ENCODE measurements at places on chromosomes 11 and 22. TPM values are rescaled to one million over a fixed set of nuclear protein-coding genes. Genes with fewer than 3 reads are reported as not detected.

Gene IL18
- total RNA-seq, result 0.59 TPM

Gene PNPLA3
- 10.7 TPM for total RNA-seq

Gene OR2AT4
- not detected for total RNA-seq

Gene IZUMO1R
- total RNA-seq, result not detected

Gene B3GAT1
- not detected for total RNA-seq

Gene CADM1
- 2.2 TPM for total RNA-seq

Gene BDNF
- 8.4 TPM for total RNA-seq

Gene MAJIN
- total RNA-seq, result not detected

Gene EI24
- 114 TPM for total RNA-seq

Gene SCARF2
- total RNA-seq, result 31.7 TPM

Gene NTM
- total RNA-seq, result 4.9 TPM

Gene TENM4
- 5.5 TPM for total RNA-seq

Gene SAA2
- total RNA-seq, result not detected

Gene KMT2A
- 10.1 TPM for total RNA-seq

Gene PIH1D2
- total RNA-seq, result 1.8 TPM

Gene NECTIN1
- total RNA-seq, result 4.0 TPM

Gene TRIM34
- 2.4 TPM for total RNA-seq

Gene MOGAT2
- total RNA-seq, result not detected

Gene TRIM6
- total RNA-seq, result 3.7 TPM

Gene PLAAT4
- total RNA-seq, result 5.0 TPM

Gene SRSF8
- total RNA-seq, result 13.7 TPM

Gene MUC5AC
- not detected for total RNA-seq

Gene LRRC4C
- total RNA-seq, result not detected

Gene LSP1
- total RNA-seq, result 2.0 TPM

Gene VSIG10L2
- total RNA-seq, result not detected

Gene C11orf86
- total RNA-seq, result not detected

Gene KRTAP5-8
- total RNA-seq, result not detected

Gene SYCE3
- total RNA-seq, result not detected

Gene GRAP2
- not detected for total RNA-seq

Gene OR52R1
- total RNA-seq, result not detected

Gene BRSK2
- not detected for total RNA-seq

Gene P2RX6
- total RNA-seq, result 0.34 TPM

Gene RAB39A
- not detected for total RNA-seq

Gene SLC43A1
- total RNA-seq, result 18.8 TPM

Gene MFRP
- total RNA-seq, result not detected

Gene SMTNL1
- total RNA-seq, result not detected

Gene MUC15
- 0.17 TPM for total RNA-seq

Gene TMEM191C
- 0.50 TPM for total RNA-seq

Gene IRAG1
- total RNA-seq, result 0.59 TPM

Gene EIF1AD
- total RNA-seq, result 35.5 TPM

Gene OR10D3
- total RNA-seq, result not detected

Gene PDE3B
- 2.8 TPM for total RNA-seq

Gene C11orf42
- not detected for total RNA-seq

Gene C22orf31
- total RNA-seq, result not detected

Gene RNH1
- 273 TPM for total RNA-seq

Gene RAB36
- total RNA-seq, result 3.1 TPM

Gene C11orf87
- total RNA-seq, result not detected

Gene MMP26
- not detected for total RNA-seq

Gene CSF2RB
- total RNA-seq, result not detected

Gene SCN3B
- total RNA-seq, result not detected

Gene APOL2
- 11.9 TPM for total RNA-seq

Gene LMO2
- total RNA-seq, result 0.30 TPM

Gene SLC22A12
- total RNA-seq, result not detected

Gene METTL15
- 13.4 TPM for total RNA-seq

Gene GTF2H1
- total RNA-seq, result 34.3 TPM

Gene OLFML1
- 2.5 TPM for total RNA-seq

Gene RTN4RL2
- 1.3 TPM for total RNA-seq

Gene CNGA4
- total RNA-seq, result not detected

Measured in bronchus fibroblast of lung (primary cell).